ENCODE measurements at places on chromosomes 5 and 9.

GRCh38 chr5:160297004-160297403 is 15.4 kb downstream of the CCNJL start:
- peak; percentile 42 for DNase-seq

- DNase-seq: no peak
Observed at GRCh38 chr9:132458432-132458831, 48.4 kb downstream of the CFAP77 start.

DNA sequence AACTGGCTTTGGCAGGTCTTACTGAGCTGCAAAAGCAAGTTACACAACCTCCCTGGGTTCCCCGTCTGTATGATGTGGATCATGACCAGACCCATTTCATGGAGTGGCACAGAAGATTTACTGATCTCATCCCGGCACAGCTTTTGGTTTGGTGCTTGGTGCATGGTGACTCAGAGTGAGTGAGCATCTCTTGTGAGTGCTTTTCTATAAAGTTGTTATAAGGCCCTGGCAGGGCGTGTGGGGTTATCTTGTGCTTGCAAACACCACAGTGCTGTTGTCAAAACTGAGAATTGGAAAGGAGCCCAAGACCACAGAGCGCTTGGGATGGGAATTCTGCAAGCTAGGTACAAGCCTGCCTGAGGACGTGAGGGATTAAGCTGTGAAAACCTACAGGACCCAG is 425.2 kb downstream of the GADD45G start:
- no peak for DNase-seq

DNA sequence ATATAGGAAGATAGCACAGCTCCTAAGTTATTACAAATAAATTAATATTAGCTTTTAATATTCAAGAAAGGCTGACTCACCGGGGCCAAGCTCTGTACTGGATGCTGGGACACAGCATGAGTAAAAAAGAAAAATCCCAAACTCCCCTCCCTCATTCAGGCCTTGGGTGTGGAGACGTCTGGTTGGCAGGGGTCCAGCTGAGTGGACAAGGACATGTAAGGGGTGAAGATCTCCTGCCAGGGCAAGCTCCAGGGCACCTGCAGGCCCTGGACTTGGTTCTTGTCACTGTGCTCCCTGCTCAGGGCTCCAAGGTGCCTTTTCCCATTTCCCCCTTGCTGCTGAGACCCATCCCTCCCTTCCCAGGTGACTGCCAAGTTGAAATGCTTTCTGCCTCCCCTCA is 388.5 kb downstream of the ENC1 start:
- peak; percentile 18 for DNase-seq

DNA sequence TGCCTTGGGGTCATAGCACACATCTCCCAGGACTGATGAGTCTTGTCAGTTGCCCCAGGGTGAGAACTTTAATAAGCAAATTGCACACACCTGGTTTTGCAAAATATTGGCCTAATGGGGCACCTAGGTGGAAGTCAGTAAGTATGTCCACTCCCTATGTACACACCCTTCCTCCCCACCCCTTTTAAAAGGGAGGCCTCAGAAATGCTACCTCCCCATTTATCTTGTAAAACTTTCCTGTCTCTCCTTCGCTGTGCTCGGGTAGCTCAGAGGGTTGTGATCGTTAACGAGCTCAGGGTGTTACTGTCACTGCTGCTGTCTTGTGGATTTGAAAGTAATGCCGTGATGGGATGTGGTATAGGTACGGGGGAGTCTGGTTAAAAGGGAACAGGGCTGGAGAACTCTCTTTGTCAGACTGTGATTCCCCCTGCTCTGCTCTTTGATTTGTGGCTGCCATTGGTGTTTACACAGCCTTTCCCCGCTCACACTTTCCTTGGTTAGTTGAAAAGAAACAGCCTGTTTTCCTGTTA is 26.2 kb downstream of the ZNF462 start:
- no peak for DNase-seq

GRCh38 chr5:62197697-62198096 is 108.3 kb upstream of the KIF2A start:
- DNase-seq: no peak

DNA sequence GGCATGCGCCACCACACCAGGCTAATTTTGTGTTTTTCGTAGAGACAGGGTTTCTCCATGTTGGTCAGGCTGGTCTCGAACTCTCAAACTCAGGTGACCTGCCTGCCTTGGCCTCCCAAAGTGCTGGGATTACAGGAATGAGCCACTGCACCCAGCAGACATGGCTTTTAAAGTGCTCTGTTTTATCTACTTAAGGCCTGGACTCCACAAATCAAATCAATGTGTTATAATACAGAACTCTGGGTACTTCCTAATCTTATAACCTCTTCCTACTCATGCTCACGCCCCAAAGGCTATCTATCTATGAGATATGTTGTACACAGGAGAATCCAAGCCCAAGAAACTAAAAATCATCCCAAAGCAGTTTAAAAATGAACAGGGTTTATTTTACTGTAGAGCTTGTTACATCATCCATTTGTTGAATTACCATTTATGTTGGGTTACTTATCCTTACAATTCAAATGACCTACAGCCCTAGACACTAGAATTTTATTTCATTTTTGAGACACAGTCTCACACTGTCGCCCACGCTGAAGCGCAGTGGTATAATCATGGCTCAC is 155.1 kb downstream of the EFNA5 start:
- DNase-seq: peak; percentile 58

- no peak for DNase-seq
Observed at GRCh38 chr9:120478208-120478607, 101.8 kb downstream of the CDK5RAP2 start.

DNA sequence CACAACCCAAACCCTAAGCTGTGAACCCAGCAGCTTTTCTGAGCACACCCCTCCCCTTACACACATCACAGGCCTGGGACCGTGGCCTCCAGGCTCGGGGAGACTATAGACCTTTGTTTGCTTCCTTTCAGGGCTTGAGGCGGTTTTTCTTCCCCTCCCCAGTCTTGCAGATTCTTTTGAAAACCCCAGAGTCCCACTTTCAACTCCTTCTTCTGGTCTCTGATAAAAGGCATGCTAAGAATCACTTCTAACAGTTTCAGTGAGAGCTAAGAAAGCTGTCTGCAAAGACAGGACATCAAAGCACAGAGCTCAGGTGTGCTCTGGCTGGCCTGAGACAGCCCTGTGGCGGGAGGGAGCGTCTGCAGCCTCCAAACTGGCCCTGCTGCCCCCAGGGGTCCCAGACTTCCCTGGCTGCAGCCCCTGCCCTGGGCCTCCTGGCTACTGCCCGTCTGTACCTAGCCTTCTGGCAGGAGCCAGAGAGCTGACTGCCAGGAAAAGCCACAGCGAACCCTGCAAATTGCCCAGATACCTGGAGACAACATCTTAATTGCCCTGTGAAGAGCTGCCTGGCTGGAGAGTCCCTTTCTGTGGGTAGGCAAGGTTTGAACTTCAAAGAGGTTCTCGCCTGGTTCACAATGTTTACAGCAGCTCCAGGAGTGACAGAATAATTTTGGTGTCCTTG is 138.9 kb downstream of the GADD45G start:
- peak; percentile 63 for DNase-seq

GRCh38 chr5:73901043-73901442 is 275.0 kb downstream of the ARHGEF28 start:
- no peak for DNase-seq

GRCh38 chr9:121279776-121280388 is 11.9 kb downstream of the GSN start:
- DNase-seq: no peak
